SJSA1 (cell line): ENCODE measurements at places on chromosomes 1 and 21. TPM values are rescaled to one million over a fixed set of nuclear protein-coding genes. Genes with fewer than 3 reads are reported as not detected.

Gene FCGR3B
- not detected in 2 replicates for total RNA-seq

GRCh38 chr1:119924948-119925898 is 28.9 kb upstream of the ADAM30 start:
- no peak for DNase-seq
- no peaks in the 10 kb centered on the region for H3K4me1 ChIP-seq
- no peak overlapping the region for H3K4me3 ChIP-seq
- no peaks in the 10 kb centered on the region for H3K27me3 ChIP-seq
- H3K36me3 ChIP-seq, result peaks cover 98% of the 10 kb centered on the region
- no peak overlapping the region for H3K27ac ChIP-seq

DNA sequence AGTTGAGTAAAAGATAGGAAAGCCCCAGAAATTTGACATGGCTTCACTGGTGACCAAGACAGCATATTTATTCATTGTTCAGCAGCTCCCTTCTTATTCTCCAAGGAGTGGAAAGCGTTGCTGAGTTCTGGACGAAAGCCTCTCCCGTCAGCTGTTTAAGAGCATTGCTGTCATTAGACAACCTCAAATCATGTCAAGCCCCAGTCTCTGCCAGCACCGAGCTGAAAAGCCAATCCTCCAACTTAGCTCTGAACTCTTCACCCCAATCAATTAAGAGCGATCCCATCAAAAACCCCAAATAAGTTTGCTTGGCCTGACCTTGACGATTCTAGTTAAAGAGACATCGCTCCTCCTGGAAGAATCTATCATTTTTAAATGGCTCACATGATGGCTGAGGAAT is 110.8 kb downstream of the PLPP3 start:
- H3K36me3 ChIP-seq, result no peaks in the 10 kb centered on the region
- no peak for DNase-seq
- H3K27ac ChIP-seq, result no peak overlapping the region

DNA sequence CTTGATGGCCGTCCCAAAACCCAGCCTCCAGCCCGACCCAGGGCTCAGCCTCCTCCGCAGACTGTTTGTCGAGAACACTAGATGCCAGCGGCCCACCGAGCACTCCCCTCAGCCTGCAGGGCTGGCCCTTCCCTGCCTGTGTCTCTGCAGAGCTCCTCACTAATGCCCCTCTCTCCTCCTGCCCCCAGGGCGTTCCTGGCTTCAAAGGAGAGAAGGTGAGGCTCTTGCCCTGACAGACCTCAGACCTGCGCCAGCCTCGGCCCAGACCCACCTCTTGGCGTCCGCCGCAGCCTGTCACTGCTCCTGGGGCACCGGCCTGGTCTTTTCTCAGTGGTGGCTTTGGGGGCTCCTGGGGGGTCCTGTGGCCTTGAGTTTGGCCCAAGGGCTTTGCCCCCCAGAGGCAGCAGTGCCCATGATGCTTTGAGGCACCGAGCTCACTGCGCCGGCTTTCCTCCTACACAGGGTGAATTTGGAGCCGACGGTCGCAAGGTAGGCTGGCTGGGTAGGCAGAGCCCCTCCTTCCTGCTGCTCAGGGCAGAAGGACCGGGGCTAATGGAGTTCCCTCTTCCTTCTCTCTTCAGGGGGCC is 18.4 kb downstream of the COL6A2 start:
- H3K27ac ChIP-seq, result no peak overlapping the region
- peaks cover 1% of the 10 kb centered on the region for H3K4me1 ChIP-seq
- peaks cover 96% of the 10 kb centered on the region for H3K36me3 ChIP-seq
- H3K27me3 ChIP-seq, result no peaks in the 10 kb centered on the region
- no peak overlapping the region for H3K4me3 ChIP-seq

Gene KRTAP21-2
- total RNA-seq, result not detected in 2 replicates

DNA sequence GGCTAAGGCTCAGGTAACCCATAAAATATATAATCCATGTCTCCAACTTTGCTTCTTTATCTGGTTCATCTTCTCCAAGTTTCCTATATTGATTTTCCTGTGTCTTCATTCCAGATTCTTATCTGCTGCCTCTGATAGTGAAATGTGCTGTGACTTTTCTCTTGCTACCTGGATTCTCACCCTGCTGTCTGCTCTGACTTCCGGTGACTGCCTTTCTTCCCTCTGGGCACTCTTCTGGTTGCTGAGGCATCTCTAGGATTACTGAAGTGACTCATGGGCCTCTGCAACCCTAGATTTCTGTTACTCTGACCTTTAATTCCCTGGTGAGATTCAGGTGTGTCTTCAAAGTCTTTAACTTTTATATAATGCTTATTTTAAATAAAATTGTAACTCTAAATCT is 46.9 kb downstream of the GIPC2 start:
- H3K4me1 ChIP-seq, result peaks cover 66% of the 10 kb centered on the region
- no peaks in the 10 kb centered on the region for H3K36me3 ChIP-seq
- H3K4me3 ChIP-seq, result no peak overlapping the region
- peak overlapping the region; percentile 54 for H3K27ac ChIP-seq

DNA sequence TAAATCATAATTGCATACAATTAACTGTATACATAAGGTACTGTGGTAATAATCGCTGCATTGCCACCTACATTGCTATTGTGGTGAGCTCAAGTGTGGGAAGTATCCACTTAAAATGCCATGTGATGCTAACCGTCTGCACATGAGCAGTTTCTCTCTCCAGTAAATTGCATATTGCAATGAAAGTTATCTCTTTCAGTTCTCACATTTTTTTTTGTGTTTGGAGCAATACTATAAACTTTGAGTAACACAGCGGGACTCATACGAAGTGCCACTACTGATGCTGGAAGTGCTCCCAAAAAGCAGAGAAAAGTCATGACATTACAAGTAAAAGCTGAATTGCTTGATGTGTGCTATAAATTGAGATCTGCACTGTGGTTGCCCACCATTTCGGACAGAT is 38.5 kb downstream of the DISC1 start:
- no peak overlapping the region for H3K4me3 ChIP-seq
- 0 out of 2 replicates have a peak, but pooled peaks cover 4% of the 10 kb centered on the region for H3K4me1 ChIP-seq
- no peaks in the 10 kb centered on the region for H3K36me3 ChIP-seq
- no peak overlapping the region for H3K27ac ChIP-seq
- no peaks in the 10 kb centered on the region for H3K27me3 ChIP-seq

DNA sequence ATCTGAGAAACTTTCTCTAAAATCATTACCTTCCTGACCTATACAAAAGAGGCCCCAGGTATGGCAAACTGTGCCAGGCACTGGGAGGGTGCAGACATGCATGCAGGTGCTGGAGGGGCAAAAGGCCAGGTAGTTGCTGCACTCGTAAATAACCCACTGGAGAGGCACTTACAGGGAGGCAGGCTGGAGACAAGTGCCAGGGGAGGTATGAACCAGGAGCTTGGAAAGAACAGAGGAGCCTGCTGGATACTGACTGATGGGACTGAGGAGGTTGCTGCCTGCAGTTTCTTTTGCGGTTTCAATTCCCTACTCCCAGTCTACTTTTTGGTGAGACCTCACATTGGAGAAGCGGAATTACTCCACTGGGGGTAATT is 113.9 kb downstream of the DSCAM start:
- no peaks in the 10 kb centered on the region for H3K27me3 ChIP-seq
- DNase-seq, result no peak
- no peaks in the 10 kb centered on the region for H3K4me1 ChIP-seq
- no peak overlapping the region for H3K4me3 ChIP-seq

Gene OR2L8
- total RNA-seq, result not detected in 2 replicates

DNA sequence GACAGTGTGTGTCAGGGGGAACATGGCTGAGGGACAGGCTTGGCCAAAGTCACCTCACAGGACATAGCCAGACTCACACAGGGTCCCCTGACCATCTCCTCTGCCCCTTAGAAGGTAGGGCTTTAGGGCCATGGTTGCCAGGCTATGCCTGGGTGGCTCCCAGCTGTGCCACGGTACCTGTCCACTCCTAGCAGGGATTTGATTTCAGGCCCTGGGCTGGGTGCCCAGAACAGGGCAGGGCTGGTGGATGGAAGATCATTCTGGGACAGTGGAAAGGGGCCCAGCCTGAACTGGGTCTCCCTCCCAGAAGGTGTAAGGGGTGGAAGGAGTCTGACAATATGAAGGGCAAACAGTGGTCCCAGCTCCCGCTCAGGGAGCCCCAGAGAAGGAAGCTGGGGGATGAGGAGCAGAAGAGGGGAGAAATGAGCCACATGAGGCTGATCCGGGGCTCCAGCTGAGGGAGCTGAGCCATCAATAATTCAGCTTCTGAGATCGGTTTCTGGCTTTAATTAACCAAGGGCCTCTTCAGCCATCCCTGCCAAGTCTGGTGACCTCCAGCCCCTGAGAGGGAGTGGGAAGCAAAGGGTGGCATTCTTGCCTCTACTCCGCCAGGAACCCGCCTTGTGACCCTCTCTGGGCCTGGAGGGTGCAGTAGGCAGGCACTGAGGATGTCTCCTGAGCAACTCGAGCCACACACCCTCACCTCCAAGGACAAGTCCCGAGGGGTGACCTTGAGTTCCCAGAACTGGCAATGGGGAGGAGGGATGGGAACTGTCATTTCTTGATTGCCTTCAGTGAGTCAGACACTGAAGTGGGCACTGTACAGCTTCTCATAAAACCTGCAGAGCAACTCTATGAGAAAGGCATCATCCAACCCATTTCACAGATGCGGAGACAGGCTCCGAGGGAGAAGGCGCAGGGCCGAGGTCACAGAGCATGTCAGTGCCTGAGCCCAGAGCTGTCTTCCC is 2.1 kb downstream of the CD164L2 start:
- H3K27me3 ChIP-seq, result no peaks in the 10 kb centered on the region
- DNase-seq, result no peak
- no peak overlapping the region for H3K27ac ChIP-seq
- no peak overlapping the region for H3K4me3 ChIP-seq
- H3K4me1 ChIP-seq, result no peaks in the 10 kb centered on the region
- no peaks in the 10 kb centered on the region for H3K36me3 ChIP-seq

GRCh38 chr1:73637264-73637663 is 560.7 kb downstream of the LRRIQ3 start:
- H3K27me3 ChIP-seq, result no peaks in the 10 kb centered on the region
- no peaks in the 10 kb centered on the region for H3K36me3 ChIP-seq
- no peak for DNase-seq
- H3K4me1 ChIP-seq, result no peaks in the 10 kb centered on the region
- H3K4me3 ChIP-seq, result no peak overlapping the region

DNA sequence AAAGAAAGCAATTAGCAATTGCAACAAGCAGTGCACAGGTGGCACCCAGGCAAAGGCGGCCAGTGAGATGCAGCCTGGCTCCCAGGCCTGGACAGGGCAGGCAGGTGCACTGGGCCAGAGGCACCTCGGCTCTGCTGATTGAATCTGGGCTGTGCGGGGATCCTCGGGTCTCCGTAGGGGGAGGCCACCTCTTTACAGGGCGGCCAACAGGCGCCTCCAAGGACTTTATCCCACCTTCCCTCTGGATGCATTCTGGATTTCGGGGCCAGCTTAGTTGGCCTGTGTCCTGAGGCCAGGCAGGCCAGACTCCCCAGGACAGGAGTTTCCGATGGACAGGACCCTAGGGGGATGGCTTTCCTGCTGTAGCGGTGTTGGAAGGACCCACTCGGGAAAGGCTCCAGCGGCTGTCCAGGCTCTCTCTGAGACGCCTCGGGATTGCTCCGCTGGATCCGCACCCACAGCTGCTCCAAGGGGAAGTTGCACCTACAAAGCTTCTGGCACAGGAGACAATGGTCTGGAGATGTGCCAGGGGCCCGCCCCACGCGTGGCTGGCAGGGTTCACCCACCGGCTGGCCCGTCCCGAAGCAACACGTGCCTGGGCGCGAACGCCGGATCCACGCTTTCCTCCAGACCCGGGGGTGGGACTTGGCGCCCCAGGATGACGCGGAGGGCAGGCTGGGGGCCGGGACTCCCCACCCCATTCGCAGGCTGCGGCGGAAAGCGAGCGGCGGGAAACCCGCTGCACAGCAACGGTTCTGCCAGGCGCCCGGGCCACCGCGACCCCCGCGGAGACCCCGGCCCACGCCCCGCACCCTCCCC is 810 bp downstream of the SLC19A1 start:
- peak overlapping the region; percentile 54 for H3K4me3 ChIP-seq
- DNase-seq, result peak; percentile 66
- peaks cover 7% of the 10 kb centered on the region; the same call in 1 of the 2 replicates for H3K36me3 ChIP-seq
- H3K27me3 ChIP-seq, result no peaks in the 10 kb centered on the region

DNA sequence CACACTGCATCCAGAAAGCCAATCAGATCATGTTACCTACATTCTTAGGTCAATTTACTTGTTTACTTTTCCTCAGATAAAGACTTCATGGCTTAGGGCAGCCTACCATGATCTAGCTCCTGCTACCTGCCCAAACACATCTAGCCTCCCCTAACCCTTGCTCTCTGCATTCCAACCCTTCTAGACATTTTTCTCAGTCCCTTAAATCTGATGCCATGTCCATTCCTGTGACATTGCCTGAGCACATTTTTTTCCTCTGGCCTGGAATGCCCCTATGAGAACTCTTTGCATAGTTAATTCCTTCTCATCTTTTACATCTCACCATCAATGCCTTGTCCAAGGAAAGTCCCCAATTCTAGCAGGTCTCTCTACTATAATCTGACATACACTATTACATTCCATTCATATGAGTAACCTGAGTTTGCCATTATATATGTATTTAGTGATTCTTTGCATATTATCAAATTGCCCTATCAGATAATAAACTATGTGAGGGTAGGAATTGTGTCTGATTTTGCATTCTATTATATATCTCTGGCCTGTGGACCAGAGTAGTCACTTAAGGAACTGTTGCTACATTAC is 166.9 kb downstream of the COL11A1 start:
- no peak for DNase-seq
- H3K27ac ChIP-seq, result no peak overlapping the region
- no peaks in the 10 kb centered on the region for H3K4me1 ChIP-seq

Gene SLC41A1
- total RNA-seq, result 17.2 and 21.0 TPM in 2 replicates
